ENCODE measurements at places on chromosomes 13 and 19. TPM values are rescaled to one million over a fixed set of nuclear protein-coding genes. Genes with fewer than 3 reads are reported as not detected.
A peak's percentile ranks its signal among the peaks of the same experiment; 100 is the strongest.

DNA sequence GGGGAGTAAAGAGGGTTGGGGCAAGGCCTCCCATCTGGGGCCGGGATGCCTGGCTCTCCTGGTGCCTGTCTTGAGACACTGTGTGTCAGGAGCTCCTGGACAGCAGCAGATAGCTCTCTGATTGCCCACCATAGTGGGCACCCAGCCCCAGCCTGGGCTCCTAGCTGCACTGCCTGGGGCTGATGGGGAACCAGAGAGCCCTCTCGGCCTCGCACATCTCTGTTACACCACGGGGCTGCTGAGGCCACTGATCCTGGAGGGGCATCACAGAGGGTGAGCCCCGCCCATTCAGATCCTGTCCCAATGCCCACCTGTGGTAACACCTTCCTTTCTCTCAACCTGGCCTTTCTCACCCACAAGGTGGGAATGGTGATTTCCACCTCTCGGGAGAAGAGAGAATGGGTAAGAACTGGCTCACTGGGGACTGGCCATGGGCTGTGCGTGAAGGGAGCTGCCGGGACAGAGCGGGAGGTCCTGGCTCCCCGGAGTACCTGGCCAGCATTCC is 135.9 kb downstream of the URI1 start:
- H3K4me3 ChIP-seq = no peak overlapping the region
- no peak overlapping the region for H3K27ac ChIP-seq
- H3K4me1 ChIP-seq = no peaks in the 10 kb centered on the region

- H3K27ac ChIP-seq = peak within 1 kb of the TSS; percentile 82
- H3K36me3 ChIP-seq = no peaks in the 10 kb centered on the region
- H3K27me3 ChIP-seq = peaks cover 7% of the 10 kb centered on the region
- DNase-seq = peak; percentile 87
These were observed at the start of gene ERF for GRCh38 chr19:42254850-42255765. ERF (minus strand) TSS chr19:42255128; CDS start chr19:42254999, 129 bp downstream.

GRCh38 chr19:13906521-13906904 is 512 bp downstream of the CC2D1A start:
- peak overlapping the region; percentile 83 for H3K4me3 ChIP-seq
- peaks cover 11% of the 10 kb centered on the region for H3K4me1 ChIP-seq
- H3K36me3 ChIP-seq = peaks cover 3% of the 10 kb centered on the region

The CYP2F1 gene
- not detected for total RNA-seq

Data from neural crest cell (in vitro differentiated cells).